Right lung (tissue), 10 donors: ENCODE measurements at places on chromosomes 13 and 19.

DNA sequence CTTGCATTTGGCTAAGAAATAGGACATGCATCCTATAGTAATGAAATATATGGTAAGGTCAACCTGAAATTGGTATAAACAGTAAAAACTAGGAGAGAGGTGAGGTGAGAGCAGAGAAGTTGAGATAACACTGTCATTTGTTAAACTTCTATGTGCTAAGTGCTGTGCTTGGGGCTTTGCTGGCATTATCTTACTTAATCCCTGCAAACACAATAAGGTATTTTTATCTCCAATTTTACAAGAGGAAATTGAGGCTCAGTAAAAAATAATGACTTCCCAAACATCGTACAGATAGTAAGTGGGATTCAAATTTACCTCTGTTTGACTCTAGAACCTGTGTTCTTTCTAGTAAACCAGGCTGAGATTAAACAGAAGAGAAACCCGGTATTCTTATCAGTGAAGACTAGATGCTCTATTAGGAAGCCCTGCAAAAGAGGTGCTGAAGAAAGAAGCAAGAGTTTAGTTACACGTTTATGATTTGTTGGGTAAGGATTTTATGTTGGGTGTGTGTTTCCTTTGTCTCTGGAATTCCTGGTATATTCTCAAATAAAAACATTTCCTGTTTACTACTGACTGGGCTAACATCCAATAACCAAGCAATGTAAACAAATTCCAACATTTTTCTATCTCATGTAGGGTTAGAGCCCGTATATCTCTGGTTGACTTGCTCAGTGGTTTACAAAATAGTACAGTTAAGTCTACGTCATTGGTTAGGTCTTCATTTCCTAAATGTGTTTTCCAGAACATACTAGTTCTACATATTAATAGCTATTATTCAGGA lies 137.3 kb upstream of the FNDC3A start:
- DNase-seq, result peak; percentile 19

GRCh38 chr19:11093689-11094238 lies 4.5 kb downstream of the LDLR start:
- DNase-seq, result no peak

DNA sequence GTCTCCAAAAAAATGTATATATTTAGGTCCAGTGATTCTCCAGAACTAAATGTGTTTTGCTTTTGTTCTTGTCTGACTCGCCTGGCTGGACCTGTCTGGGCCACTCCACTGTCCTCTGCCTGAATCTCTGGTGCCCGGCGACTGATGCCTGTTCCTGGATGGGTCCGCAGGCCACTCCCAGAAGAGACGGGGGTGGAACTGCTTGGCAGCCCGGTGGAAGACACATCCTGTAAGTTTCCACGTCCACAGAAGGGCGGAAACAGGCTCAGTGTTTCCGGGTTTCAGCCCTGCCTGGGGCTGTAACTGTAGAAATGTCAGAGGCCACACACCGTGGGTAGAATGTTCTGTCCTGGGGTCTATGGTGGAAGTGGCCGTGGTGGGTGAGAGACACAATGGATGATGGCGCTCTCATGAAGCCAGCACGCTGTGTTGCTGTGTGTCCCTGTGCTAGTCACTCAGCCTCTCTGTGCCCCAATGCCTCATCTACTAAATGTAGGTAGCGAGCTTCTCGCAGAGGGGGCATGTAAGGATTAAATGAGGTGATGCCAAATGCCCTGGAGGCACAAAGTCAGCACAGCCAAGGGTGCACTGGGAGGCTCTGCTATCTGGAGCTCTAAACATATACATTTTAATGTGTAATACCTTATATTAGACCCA lies 22.0 kb downstream of the ATCAY start:
- DNase-seq, result no peak

DNA sequence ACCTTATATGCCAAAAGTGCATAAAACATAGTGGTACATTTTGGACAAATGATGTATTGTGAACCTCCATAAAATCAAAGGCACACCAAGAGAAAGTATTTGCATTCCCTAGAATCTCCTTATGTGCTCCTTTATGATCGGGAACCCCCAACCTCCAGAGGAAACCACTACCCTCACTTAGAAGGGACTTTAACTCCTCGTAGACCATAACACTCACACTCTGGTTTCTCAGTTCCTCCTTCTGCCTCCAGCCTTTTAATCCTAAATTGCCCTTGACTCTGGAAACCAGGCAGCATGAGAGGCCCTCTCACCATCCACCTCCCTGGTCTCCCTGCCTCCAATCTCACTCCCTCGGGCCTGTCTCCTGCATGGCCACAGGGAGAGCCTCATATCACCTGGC lies 9.8 kb upstream of the KCNN4 start:
- no peak for DNase-seq

DNA sequence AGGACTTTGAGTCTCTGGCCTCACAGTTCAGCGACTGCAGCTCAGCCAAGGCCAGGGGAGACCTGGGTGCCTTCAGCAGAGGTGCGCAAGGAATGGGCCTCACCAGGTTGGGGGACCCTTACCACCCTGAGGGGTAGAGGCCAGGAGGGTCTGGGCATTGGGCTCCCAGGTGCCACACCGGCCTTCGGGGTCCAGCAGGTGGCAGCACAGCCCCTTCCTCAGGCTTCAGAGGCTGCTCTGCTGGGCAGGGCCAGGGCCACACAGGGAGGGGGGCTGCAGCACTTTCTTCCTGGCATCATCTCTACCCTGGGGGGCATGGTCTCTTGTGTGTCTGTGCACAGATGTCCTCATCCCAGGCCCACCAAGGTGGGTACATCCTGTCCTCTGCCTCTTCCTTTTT lies 12.9 kb downstream of the PIN1 start:
- no peak for DNase-seq

- DNase-seq, result no peak
Measured at GRCh38 chr19:16435238-16435917, 36.4 kb downstream of the EPS15L1 start.

- DNase-seq, result no peak
Measured at GRCh38 chr19:39150807-39151600, 25.4 kb downstream of the PAK4 start.

- no peak for DNase-seq
Measured at GRCh38 chr13:46587807-46588418, 34.9 kb downstream of the LRCH1 start.

DNA sequence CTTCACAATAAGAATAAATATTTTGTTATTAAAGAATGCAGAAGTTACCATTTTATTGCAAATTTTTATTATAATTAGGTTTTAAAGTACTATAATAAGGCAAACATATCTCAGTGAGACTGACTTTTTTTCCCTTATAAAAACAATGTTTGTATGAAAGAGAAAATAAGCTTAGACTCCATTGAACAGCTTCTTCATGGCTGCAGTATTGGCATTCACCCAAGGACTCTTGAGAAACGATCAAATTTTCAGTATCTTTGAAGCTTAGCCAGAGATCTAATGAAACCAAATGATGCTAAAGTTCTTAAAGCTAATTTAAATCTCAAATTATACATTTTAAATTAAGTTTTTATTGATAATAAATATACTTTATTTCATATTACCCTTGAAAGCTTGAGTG lies 128.3 kb downstream of the GGACT start:
- DNase-seq, result no peak

DNA sequence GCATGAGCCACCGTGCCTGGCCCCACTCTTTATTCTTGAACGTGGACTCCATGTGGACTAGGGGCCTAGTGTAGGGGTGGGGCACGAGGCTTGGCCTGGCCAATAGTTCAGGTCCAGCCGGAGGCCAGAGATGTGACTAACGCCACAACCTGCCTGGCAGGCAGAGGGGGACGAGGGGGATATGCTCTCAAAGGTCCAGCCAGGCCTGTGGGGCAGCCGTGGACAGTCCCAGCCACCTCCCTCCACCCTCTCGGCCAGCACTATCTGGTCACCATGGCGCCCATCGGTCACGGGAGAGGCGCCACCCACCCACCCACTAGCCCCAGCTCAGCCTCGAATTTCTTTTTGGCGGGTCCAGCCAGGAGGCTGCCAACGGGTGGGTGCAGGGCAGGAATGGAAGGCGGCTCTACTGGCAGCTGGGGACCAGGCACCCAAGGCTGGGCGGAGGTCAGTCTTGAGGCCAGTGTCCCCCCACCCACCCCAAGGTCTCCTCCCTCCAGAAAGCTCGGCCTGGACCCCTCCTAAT lies 2.2 kb upstream of the CERS1 start:
- no peak for DNase-seq

DNA sequence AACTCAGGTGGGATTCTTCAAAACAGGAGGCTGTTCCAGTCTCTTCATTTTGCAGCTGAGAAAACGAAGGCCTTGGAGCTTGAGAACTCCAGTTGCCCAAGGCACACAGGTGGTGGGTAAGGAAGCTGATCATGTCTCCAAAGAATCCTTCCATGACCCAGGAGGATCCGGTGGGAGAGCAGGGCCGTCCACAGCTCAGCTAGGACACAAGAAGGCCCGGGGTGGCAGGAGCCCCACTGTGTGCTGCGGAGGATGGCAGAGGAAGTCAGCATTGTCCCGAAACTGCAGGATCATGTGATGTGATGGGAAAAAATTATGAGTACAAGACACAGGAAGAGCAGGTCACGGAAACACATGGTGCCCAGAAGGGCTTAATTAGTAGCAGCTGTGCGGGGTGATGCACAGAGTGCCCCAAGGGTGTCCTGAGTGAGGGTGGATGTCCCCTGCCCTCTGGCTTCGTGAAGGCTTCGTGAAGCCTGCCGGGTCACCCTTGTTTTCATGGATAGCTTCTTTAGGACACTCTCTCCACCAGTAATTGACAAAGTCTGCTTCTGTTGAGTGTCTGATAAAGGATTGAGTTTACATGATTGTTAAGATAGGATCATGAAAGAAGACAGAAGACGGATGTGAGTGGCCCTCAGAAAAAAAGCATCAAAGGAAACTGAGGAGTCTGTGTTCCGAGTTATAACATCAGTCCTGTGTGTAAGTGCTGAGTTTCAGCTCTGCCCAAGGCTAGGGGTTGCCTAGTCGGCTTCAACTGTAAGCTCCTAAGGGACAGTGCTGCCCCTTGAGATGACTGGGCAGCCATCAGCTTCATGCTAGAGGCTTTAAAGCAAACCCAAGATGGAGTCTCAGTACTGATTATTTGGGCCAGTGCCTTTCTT lies 33.8 kb upstream of the SACS start:
- DNase-seq, result no peak

- peak; percentile 33 for DNase-seq
Measured at GRCh38 chr19:17026706-17027534, at the start of gene CPAMD8. CPAMD8 (minus strand) TSS chr19:17026810; CDS start chr19:17026642, 168 bp downstream.

DNA sequence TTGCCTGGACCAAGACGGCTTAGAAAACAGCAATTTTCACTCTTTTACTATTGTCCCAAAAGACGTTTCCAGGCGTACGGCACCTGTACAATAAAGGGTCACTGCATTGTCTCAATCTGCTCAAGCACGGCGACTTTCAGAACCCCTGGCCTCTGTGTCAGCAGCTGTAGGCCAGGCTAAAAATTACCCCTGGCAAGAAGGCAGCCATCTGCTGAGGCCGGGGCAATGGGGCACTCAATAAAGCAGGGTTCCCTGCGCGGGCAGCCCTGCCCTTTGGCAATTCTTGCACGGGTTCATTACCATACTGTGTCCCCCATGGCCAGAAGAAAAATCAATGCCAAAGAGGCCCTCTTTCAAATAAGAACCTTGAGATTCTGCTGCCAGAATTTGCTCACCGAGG lies 52.1 kb downstream of the STK24 start:
- DNase-seq, result no peak

DNA sequence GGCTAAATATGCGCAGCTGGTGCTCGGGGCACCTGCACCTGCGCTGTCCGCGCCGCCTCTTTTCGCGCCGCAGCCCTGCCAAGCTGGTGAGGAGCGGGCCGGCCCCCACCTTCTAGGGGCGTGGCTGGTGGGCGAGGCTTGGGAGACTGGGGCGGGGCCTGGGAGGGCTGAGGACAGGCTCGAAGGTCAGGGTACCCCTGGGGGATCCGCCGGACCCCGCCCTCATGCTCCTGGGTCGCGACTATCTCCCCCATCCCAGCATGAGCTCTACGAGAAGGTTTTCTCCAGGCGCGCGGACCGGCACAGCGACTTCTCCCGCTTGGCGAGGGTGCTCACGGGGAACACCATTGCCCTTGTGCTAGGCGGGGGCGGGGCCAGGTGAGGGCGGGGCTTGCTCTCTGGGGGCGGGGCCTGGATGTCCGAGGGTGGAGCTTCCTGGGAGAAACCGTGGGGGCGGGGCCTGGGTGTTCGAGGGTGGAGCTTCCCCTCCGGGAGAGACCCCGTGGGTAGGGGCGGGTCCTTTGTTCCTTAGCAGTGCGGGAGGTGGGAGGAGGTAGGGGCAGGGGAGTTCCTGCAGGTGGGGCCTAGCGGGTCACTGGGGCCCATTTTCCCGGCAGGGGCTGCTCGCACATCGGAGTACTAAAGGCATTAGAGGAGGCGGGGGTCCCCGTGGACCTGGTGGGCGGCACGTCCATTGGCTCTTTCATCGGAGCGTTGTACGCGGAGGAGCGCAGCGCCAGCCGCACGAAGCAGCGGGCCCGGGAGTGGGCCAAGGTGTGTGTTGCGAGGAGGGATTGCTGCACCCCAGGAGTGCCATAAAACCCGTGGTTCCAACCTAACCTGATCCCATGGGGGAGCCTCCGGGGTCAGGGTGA lies 19.7 kb downstream of the PNPLA6 start:
- no peak for DNase-seq

DNA sequence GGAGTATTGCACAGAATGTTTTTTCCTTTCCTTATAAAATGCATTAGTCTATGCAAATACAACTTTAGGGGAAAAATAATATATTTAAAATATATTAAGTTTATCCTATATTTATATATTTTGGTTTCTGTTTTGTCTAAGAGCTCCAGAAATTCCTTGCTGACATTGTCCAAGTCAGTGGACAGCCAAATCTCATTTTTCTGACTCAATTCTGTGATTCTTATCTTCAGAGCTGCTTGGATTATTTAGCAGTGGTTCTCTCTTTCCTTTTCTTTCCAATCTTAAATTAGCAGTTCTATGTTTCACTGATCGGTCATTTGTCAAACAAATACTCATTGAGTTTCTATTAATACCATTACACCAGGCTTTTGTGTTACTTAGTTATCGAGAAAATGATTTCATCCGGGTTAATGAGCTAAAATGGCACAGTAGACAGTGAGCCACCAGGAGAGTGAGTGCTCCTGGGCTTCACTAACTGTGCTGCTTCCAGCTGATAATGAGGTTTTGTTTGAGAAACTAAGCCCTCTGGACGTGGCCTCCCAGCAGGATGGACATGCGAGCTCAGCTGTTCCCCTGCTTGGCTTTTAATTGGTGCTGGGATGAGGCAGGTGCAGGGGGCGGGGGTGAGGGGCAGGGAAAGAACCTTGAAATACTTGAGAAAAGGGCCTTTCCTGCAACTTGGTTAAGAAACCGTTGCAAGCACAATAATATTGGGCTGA lies 44.0 kb downstream of the ATP11A start:
- DNase-seq, result no peak

DNA sequence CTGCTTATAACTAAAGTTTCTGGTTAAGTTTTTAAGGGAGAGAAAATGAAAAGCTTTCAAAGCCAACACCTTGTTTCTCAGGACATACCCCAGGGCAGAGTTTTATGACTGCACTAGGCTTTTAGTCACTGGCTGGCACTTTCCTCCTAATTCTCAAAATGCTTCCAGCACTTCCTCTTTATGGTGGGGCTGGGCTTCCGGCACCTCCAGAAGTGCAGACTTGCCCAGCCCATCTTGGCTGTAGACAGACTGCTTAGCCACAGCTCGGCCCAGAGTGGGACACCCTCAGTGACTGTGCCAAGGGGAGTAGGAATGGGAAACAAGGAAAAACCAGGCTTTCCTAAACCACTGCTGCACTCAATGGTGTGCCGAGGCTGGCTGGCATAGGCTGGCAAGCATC lies 23.2 kb upstream of the GTF3A start:
- DNase-seq, result no peak
